ENCODE measurements at places on chromosomes 6 and 20.

DNA sequence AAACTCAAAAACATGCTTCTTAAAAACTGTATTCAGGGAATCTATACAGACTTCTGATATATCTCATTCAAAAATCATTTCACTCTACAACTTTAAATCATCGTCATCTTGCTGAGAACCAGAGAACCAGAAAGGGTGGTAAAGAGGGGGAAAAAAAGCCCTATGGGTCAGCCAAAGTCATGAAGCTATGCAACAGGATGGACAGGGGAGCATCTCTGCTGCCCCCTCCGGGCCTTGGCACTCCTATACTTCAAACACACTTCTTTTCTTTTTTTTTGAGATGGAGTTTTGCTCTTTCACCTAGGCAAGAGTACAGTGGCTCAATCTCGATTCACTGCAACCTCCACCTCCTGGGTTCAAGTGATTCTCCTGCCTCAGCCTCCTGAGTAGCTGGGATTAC lies 73.5 kb upstream of the NFATC2 start:
- DNase-seq = peak; percentile 30

GRCh38 chr6:29502597-29502996 lies 14.8 kb upstream of the MAS1L start:
- DNase-seq = no peak

GRCh38 chr6:83160167-83160566 lies 32.9 kb downstream of the PGM3 start:
- DNase-seq = no peak

- DNase-seq = no peak
Measured at GRCh38 chr6:25336996-25337395, 57.8 kb downstream of the CARMIL1 start.

- DNase-seq = peak; percentile 88
Measured at GRCh38 chr6:4351520-4352321, 216.3 kb upstream of the ECI2 start.

GRCh38 chr6:169583886-169584541 lies 117.8 kb downstream of the WDR27 start:
- DNase-seq = no peak

- no peak for DNase-seq
Measured at GRCh38 chr6:150975136-150975535, 109.6 kb downstream of the MTHFD1L start.

DNA sequence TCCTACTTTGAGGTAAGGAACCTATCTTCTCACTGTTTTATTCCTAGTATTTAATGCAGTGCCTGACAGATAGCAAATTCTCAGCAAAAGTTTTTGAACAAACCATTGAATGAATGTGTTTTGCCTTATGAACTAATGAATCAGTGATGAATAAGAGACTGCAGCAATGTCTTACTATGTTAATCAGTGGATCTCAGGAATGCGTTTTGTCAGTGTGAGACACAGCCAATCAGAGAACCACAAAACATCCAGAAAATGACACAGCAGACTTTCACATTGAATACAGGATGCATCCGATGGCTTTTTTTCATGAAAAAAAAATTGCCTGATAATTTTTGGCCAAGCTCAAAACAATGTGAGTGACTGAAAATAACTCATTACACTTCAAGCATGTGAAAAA lies 270.5 kb downstream of the BMP2 start:
- DNase-seq = no peak

DNA sequence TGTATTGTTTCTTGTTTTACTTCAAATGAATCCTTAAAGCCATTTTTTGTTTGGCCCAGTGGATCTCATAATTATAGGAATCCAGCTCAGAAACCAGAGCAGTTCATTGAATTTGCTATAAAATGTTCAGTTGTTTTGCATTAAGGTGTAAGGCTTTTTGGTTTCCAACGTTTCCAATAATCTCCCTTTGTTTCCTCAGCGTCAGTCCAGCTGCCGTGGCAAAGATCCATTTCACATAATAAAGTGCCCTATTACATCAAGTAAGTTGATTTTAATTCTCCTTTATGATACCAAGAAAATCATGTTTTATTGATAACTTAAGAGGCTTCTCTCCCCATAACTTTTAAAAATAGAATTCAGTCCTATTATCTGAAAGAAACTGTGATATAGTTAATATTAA lies 472.6 kb downstream of the UTRN start:
- DNase-seq = no peak

DNA sequence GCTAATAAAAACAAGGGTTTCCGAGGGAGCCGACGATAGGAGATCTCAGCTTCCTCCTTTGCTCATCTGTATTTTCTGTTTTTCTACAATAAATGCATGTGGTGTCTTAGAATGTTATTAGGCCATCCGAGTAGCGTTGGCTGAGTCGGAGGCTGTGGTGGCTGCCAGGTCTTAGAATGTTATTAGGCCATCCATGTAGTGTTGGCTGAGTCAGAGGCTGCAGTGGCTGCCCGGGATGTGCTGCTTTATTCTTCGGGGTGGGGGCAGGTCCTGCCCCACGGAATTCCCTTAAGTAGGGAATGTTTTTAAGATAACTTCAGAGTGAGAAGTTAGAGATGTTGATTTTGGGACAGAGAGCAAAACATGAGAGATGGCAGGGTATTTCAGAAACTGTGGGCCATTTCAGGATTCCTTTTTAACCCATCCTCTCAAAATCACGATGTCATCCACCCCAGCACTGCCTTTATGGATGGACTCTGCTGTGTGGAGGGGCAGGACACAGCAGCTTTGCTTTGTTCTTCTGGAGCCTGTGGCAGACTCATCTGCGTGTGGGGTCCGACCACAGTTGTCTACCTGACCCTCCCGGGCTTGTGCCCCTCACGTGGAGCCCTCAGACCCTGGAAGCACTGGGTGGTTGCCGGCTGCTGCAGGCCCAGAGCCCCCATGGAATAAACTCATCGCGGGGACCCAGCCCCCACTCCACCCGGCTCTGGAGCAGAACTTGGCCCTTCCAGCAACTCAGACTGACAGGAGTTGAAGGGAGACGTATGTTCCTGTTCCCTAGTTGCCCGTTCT lies 20.4 kb downstream of the OSBPL2 start:
- DNase-seq = peak; percentile 47

GRCh38 chr6:17086469-17086868 lies 15.4 kb upstream of the STMND1 start:
- DNase-seq = peak; percentile 93

GRCh38 chr6:15956205-15957106 lies 172.4 kb upstream of the MYLIP start:
- DNase-seq = no peak

DNA sequence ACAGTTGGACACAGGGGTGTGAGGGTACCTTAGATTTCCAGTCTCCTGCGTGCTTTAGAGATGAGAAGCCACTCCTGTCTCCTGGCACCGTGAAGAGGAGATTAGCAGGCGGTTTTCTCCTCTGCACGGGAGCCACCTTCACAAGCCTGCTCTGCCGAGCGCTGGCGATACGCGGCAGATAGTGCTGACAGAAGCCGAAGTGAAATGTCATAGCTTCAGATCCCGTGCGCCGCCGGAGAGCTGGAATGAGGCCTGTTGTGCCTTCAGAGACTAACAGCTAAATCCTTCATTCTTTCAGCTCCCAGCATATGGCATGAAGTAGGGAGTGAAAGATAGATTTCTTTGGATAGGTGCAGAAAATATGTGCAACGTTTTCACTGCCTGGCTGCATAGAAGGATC lies 371.0 kb downstream of the TAF4 start:
- DNase-seq = no peak

DNA sequence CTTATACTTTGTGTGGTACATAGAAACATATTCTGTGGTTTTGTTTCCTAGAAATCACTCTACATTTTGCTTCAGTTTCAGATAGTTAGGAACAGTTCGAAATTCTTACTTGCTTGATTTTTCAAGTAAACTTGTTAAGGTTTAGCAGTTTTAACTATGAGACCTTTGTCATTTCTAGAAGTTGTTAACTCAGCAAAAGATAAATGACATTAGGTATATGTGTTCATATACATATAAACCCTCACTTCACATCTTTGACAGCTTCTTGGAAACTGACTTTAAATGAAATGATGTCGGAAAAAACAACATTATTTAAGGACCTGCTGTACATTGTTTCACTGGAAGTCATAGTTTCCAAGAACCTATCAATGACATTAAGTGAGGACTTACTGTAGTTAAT lies 96.2 kb downstream of the FIG4 start:
- no peak for DNase-seq

- DNase-seq = peak; percentile 49
Measured at GRCh38 chr20:46311039-46311650, 2.8 kb upstream of the CDH22 start.

- DNase-seq = no peak
Measured at GRCh38 chr20:32070690-32071213, 18.7 kb downstream of the HCK start.

- no peak for DNase-seq
Measured at GRCh38 chr6:140915551-140915950, 1217.2 kb upstream of the GJE1 start.

- DNase-seq = no peak
Measured at GRCh38 chr6:14360565-14360964, 243.0 kb downstream of the CD83 start.

GRCh38 chr20:48189181-48189580 lies 403.9 kb upstream of the SULF2 start:
- DNase-seq = peak; percentile 63

DNA sequence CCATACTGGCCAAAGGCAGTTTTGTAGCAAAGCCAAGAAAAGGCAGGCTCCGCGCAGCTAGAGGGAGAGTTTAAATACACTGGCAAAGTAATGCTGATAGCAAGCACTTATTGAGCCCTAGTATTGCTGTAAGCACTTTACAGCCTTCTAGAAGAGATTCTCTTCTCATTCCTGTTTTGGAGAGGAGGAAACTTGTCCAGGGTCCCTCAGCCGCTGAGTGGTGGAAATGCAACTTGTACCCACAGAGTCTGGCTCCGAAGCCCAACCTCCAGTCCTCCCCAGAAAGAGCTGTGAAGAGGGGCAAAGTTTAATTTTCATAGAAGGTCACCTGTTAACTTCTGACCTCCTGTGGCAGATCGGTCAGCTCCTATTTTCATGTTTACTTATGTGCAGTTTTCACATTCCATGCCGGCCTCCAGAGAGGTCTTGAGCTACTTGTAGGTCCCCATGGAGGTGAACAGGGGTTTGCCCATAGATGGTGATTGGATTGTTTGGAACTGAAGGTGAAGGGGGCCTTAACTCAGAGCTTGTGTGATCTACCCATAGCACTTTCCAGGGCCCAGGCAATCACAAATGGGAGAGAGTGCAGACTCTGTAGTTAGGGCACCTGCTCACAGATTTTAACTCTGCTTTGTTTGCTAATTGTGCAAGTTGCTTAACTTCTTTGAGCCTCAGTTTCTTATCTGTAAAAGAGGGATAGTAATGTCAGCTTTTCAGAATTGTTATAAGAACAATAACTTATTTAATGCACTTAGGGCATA lies 70.7 kb downstream of the LYRM2 start:
- no peak for DNase-seq

DNA sequence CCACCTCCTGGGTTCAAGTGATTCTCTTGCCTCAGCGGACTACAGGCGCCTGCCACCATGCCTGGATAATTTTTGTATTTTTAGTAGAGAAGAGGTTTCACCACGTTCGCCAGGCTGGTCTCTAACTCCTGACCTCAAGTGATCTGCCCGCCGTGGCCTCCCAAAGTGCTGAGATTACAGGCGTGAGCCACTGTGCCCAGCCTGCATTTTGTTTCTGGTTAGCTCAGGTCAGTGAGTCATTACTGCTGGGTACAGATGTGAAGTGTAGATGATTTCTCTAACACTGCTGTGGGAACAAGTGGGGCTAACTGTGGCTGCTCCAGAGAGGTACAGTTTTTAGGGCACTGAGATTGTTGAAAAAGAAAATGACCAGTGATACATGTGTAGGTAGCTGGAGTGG lies 188.6 kb downstream of the PRL start:
- no peak for DNase-seq

DNA sequence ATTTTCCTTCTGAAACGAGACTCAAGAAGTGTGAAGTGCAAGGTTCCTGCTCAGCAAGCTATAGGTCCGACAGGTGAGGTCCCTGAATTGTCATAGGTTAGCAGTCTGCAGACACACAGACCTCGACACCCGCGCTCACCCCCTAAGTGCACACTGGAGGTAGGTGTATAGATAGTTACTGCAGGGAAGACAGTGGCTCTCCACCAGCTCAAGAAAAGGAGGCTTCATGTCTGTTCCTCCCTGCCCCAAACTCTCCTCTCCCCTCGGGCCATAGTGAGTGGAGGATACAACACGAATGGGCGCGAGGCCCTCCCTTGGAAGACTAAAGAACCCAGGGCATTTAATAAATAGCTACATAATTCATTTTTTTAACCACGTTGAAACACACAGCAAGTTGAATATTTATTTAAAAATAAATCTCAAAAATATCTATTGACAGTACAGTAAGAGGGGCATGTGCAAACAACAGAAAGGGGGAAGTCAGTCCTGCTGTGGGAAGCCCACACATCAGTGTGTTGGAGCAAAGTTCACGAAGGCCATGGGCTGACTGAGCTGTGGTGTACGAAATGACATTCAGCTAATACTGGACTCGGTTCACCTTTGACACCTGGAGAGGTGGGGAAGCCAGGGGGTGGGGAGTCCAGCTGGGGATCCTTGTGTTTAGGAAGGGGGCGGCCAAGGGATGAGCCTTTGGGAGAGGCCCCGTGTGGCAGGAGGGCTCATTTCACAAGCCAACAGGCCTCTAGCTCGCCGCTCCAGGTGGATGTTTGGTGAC lies 10.7 kb downstream of the SPATA2 start:
- no peak for DNase-seq

GRCh38 chr6:8429821-8430220 lies 5.5 kb downstream of the SLC35B3 start:
- no peak for DNase-seq

- no peak for DNase-seq
Measured at GRCh38 chr6:15048367-15048766, 197.5 kb upstream of the JARID2 start.

DNA sequence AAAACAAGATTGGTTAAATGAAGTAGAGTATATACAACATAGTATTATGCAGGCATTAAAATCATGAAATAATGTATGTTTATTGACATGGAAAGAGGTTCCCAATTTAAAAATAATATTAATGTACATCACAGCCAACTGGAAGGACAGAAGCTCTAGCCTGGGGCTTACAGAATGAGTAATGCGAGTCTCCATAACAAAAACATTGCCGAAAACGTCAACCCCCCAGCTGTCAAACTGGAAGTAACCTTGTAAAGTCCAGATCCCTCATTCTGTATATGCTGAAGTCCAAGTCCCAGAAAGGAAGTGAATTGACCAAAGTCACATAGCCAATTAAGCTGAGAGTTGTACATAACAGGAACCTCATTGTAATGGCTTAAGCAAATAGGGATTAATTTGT lies 128.7 kb upstream of the ECI2 start:
- no peak for DNase-seq

All from PC-3 (cell line).